ENCODE measurements at places on chromosomes 12 and 14.

GRCh38 chr12:124745465-124745890 is 118.2 kb downstream of the SCARB1 start:
- no peak for DNase-seq

- no peak for DNase-seq
These were observed 769.0 kb upstream of the ALG10B start for GRCh38 chr12:37547611-37548010.

GRCh38 chr14:100667656-100668055 is 59.0 kb upstream of the DLK1 start:
- no peak for DNase-seq

DNA sequence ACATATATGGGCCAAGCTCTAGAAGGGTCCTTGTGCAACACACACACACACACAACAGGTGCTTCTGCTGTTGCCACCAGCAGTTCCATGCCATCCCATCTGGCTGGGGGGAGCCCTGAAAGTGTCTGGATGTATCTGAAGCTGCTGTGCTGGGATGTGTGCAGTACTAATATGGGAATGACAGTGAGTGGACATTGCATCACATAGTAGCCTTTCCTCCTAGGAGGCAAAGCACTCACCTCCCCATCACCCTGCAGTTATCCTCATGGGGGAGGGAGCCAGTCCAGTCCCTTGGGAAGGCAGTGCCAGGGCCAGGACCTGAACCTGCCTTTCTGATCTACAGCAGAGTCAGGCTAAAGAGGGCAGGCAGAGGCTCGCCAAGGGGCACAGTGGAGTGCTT is 208.9 kb downstream of the CACNA1C start:
- DNase-seq: no peak

GRCh38 chr14:101118746-101119591 is 215.4 kb upstream of the RTL1 start:
- DNase-seq: no peak

DNA sequence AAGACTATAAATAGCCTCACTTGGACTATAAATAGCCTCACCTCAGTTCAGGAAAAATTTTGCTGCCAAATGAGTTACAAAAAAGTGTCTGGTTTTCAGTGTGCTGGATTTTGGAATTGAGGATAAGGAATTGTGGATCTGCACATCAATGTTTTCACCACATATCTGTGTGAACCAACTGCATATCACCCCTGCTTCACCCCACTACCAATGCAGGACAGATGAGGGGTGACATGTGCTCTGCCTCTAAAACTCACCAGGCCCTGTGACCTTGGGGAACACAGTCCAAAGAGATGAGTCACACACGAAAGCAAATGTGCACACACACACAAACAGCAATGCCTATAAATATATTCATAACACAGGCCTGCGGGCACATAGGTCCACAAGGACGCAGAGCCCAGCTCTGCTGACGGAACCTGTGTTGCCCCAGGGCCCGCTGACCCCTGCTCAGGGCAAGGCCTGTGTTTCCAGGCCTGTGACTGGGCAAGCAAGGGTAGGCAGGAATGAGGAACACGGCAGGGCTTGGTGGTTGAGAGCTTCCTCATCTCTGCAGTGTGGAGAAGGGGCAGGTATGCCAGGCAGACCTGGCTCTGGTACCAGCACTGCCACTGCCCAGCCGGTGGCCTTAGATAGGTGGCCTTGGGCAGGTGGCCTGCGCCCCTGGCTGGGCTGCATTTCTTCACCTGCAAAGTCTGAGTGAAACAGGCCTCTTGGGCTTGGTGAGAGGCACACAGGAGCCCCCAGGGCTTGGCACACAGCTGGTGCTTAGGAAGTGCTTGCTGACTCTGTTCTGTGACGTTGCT is 82.4 kb downstream of the ARL6IP4 start:
- DNase-seq: peak; percentile 49

DNA sequence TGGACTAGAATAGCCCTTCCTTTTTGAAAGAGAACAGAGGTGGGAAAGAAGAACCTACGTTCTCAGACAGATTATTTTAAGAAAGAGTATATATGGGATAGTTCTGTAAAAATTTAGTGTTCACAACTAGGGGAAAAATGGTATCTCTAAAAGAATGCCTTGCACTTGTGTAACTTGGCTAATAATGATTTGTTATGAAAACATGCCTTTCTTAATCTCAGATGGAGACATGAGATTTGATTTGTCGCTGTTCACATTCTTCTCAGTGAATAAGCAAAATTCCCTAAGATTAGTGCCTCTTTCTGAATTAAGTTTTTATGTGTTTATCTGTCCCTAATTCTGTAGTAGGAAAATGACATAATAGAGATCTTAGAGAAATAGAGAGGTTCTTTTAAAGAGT is 100.8 kb downstream of the USP15 start:
- DNase-seq: no peak

GRCh38 chr12:15972894-15973293 is 61.8 kb downstream of the DERA start:
- DNase-seq: no peak

DNA sequence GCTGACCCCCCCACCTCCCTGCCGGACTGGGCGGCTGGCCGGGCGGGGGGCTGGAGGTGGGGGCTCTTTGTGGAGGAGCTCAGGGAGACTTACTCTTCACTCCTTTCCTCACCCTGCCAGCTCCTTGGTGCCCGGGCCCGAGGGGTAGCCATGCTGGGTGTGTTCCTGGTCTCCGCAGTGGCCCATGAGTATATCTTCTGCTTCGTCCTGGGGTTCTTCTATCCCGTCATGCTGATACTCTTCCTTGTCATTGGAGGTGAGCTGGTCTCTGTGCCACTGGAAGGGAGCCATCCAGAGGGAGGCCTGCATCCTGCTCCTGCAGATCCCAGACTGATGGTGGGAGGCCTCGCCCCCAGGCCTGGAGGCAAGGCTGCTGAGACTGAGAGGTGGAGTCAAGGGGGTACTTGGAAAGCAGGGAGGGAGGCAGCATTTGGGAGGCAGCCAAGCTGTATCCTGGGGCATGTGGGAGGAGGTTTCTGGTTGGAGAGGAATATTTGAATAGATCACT is 19.7 kb downstream of the SOAT2 start:
- no peak for DNase-seq

DNA sequence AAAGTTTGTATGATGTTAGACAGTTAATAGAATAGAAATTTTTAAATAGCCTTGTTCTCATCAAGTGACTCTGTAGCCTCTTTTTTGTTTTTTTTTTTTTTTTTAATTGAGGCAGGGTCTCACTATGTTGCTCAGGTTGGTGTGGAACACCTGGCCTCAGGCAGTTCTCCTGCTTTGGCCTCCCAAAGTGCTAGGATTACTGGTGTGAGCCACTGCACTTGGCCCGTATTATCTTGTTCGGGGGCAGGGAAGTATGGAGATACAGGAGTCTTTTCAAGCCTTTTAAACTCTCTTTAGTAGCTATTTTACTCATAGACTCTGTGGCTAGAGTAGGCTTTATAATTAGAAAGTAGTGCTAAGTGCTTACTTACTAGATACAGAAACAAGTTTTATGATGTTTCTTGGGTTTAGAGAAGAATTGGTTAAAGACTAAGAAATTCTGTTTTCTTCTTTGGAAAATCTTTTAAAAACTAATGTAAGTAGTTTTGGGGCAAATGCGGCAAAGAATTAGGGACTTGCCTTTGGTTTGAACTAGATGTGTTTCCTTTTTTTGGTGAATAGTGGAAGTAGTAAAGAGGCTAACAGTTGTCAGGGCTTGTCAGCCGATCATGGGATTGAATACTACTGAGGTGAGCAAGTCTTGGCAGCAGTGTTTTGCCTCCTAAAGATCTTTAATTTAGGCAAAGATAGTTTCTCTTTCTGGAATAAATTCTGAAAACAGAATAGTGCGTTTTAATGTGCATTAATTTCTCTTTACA is 31.3 kb downstream of the FBXO34 start:
- no peak for DNase-seq
